ENCODE measurements at places on chromosomes 11 and 22.
A peak's percentile ranks its signal among the peaks of the same experiment; 100 is the strongest.

DNA sequence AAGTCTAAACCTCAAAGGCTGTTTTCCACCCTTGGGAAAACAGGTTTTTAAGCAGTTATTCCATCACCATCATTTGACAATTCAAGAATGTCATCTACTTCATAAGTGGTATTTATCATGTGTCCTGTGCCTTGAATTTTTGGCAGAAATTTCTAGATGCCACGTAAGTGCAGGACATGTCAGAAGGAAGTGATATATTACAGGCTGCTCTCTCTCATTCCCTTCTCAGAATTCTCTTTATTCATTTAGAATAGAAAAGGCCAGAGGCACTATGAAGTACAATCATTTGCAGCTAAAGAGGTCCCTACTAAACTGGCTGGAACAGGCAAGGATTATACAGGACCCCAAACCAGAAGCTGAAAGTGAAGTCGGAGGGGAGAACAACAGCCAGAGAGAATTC is 11.9 kb downstream of the RBFOX2 start:
- no peak for DNase-seq

DNA sequence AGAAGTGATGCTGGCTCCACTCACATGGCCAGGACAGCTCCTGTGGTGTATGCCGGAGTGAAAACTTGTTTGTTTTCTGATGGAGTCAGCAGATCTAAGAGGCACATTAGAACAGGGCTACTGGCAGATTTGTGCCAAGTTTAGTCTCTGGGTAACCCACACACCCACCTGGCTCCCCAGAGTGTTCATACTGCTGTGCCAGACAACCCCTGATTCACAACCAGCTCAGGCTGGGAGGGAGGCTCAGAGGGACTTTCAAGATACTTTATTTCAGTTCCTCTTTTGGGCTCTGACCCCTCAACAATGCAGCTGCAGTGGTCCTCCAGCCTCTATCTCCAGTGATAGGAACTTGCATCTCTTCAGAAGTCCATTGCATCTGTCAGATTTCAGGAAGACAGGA is 8.5 kb downstream of the NTM start:
- no peak for DNase-seq

- DNase-seq = no peak
Measured at GRCh38 chr11:63660972-63661371, 10.2 kb downstream of the ATL3 start.

- DNase-seq = no peak
Measured at GRCh38 chr11:97247601-97248000, 857.8 kb downstream of the JRKL start.

DNA sequence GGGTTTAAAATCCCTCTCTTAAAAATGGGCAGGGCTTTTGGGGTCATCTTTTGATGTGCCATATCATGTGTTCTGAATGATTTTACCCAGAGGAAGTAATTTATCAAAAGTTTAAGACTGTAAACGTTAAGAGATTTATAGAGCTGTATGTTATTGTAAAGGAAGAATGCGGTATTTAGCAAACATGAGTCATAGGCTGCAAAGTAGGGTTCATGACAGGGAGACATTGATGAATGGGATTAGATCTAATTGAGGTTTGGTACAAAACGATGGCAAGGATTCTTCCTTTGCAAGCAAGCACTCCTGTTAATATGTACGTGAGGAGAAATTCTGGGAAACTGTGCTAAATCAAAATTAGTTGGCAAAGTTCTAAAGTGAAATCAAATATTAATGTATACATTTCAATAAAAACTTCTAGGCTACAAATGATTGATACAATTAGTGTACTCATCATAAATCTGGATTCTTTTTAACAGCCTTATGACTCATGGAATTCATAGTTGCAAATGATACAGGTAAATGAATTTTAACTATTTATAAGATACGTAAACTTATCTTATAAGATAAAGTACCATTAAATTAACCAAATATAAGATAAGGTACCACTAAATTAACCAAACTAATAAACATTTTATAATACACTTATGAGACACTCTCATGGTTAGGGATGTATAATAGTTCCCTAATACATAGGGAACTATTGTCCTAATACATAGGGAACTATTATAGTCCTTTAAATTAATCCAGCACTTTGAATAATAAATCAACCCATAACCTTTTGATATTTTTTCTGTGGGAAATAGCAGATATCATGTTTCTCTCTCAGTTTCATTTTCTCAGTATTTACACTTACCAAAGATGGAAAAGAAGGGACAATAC is 58.4 kb downstream of the KIF18A start:
- no peak for DNase-seq

GRCh38 chr11:60492488-60493009 is at the start of gene MS4A12:
Gene MS4A12 (plus strand): TSS chr11:60492778. CDS start chr11:60497319, 4,541 bp downstream.
- no peak for DNase-seq

- DNase-seq = peak; percentile 26
Measured at GRCh38 chr22:28798810-28799605, 1.4 kb downstream of the XBP1 start.

GRCh38 chr11:133388260-133388659 is 144.0 kb downstream of the OPCML start:
- DNase-seq = no peak

- no peak for DNase-seq
Measured at GRCh38 chr22:38441620-38442287, 13.2 kb downstream of the KCNJ4 start.

DNA sequence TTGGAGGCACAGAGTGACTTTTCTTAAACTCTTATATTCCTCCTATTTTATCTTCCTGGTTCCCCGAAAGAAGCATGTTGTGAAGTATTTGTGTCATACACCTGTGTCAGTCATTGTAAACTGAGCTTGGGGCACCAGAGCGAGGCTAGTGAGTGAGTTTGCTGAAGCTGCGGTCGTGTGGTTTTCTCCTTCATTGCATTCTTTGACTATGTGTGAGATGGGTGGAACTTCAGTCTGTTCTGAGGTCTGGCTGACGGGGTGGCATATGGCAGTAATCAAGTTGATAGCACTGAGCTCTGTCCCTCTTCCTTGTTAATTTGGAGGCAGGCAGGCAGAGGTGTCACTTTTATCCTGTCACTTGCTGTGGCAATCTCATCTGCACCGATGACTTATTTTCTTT is 4.2 kb downstream of the VPS26B start:
- DNase-seq = no peak

GRCh38 chr11:108368134-108368533 is 99.2 kb downstream of the C11orf65 start:
- DNase-seq = no peak

DNA sequence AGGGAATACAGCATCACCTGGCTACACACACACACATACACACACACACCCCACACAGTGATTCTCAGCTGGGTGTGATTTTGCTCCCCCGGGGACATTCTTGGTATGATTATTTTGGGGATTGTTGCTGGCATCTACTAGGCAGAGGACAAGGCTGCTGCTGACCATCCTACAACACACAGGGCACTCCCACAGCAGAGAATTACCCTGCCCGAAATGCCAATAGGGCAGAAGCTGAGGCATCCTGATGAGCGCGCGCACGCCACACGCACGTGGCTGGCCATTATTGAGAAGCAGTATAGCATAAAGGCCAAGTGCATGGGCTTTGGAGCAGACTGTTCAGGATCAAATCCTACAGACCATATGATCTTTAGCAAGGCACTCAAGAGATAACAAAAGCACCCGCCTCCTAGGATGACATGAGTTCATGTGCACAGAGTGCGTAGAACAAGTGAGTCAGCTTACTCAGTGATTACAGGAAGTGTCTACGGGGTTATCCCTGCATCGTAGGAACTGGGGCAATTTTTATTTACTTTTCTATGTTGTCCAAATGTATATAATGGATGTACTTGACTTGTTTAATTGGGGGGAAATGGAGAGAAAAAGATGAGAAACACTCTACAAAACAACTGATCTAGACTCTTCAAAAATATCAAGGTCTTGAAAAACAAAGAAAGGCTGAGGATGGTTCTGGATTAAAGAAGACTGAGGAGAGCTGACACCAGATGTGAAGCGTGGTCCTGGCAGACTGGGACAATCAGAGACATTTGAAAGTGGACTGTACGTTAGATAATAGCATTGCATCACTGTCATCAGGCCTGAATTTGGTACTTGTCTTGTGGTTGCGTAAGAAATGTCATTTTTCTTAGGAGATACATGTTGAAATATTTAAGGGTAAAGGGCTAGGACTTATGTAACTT is 7.2 kb upstream of the EHD1 start:
- no peak for DNase-seq

DNA sequence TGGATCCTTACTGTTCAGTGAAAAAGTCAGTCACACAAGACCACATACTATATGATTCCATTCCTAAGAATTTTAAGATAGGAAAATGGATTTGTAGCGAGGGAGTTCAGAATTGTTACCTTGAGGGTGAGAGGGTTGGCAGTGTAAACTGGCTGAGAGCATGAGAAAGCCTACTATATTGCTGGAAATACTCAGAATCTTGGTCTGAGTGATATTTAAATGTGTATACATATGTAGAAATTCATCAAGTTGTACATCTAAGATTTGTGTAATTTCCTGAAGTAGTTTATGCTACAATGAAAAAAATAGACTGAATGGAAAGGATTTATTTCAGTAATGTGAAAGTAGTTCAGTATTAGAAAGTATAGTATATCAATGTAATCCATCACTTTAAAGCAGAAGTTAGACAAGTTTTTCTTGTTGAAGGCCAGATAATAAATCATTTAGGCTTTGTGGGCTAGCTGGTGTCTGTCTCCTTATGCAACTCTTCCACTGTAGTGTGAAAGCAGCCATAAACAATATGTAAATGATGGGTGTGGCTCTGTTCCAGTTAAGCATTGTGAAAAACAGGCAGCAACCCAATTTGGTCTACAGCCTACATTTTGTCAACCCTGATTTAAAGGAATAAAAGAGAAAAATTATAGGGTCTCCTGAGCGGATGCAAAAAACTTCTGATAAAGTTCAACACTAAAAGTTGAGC is 127.2 kb upstream of the THY1 start:
- DNase-seq = no peak

DNA sequence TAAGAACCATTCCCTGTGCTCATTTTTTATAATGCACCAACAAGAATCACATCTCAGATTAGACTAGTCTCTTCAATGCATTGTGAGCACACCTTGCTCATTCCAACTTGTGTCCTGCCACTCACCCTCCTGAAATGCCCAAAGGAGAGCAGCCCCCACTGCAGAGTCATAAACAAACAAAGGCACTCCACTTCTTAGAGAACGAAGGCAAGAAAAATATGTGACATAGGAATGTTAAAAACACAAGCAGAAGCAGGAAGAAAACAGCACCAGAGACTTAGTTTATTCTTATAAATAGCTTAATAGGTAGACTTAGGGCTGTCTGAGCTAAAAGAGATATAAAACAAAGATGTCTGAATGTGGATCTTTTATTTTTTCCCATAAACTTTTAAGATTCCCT is 57.2 kb downstream of the GUCY1A2 start:
- no peak for DNase-seq

DNA sequence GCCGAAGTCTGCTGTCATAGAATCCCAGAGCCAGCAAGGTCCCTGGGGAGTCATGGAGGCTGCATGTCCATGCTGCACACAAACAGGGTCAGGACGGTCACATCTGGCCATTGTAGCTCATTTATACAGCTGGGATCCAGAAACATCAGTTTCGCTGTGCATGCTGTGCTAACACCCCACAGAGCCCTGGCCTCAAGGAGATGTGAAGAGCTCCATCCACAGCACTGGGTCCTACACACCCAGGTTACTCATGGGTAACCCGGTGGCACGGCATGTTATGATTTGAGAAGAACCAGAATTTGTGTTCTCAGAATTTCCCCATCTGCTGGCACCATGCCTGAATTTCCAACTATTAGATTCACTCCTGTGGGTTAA is 146.3 kb upstream of the ARHGAP20 start:
- no peak for DNase-seq

DNA sequence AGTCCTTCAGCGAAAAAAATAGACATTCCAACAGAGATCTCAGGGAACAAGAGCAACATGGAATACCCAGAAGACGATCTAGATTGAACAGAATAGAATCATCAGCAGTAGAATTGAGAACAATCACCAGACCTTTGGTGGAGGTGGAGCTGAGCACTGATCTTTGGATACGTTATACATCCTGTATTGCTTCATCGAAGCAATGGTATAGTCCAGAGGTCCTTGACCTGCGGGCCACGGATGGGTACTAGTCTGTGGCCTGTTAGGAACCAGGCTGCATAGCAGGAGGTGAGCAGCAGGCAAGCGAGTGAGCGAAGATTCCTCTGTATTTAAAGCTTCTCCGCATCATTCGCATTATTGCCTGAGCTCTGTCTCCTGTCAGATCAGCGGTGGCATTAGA is 17.6 kb downstream of the LRRC55 start:
- DNase-seq = no peak

GRCh38 chr22:22144858-22145257 is 99.7 kb upstream of the VPREB1 start:
- peak; percentile 22 for DNase-seq

- no peak for DNase-seq
Measured at GRCh38 chr22:49151256-49152126, 676.2 kb downstream of the BRD1 start.

GRCh38 chr11:13883042-13883441 is 79.5 kb upstream of the SPON1 start:
- no peak for DNase-seq

All from spinal cord (tissue), 10 donors.